ENCODE measurements at places on chromosomes 12 and 14.

- no peak for DNase-seq
Measured at GRCh38 chr14:51289169-51289568, 49.1 kb downstream of the TMX1 start.

DNA sequence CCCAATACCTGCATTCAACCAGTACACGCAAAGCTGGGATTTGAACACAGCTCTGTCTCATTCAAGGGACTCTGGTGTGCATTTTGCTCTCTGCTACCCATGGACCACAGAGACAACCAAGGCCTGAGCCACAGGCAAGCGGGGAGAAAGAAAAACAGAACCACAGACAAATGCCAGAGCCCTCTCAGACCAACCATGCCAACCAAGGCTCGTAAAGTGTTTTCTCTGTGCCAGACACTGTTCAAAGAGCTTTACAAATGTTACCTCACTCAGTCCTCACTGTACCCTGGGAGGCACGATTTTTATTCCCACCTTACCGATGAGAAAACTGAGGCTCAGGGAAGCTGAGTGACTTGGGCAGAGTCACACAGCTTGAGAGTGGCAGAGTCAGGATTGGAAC, 32.4 kb upstream of the EML1 start:
- no peak for DNase-seq

DNA sequence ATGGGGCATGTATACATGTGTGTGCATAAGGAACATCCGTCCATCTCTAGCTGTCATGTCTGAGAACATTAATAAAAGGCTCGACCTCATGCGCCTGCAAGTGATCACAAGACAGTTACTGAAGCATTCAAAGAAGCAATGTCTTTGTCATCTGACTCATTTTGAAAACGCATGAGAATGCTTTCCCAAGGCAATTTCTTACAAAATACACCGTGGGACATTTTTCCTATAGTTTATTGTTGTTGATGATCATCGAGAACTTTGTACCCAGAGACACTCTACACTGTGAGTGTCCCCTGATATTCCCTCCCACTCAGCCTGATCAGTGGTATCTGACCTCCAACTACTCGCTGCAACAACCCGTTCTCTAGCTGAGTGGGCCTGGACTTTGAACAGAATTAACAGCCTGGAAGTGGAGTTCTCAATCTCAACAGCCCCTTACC, 68.1 kb downstream of the ETV6 start:
- no peak for DNase-seq

DNA sequence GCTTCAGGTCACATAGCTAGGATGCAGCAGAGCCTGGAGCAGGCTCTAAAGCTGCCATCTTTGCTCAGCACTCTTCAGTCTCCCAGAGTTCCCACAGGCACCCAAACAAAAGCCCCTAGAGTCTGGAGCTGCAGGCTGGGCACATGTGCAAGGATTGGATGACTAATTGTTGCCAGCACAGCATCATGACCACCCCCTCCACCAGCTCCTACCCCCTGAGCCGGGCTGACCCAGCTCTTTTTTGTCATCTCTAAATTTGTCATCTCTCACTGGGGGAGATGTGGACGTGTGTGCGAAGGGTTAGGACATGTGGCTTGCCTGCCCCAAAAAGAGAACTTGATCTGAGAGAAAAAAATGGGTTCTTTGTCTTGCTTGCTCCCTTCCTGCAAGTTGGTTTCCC, 4.3 kb upstream of the MMP19 start:
- no peak for DNase-seq

GRCh38 chr12:27504507-27504906, 19.5 kb upstream of the PPFIBP1 start:
- no peak for DNase-seq

GRCh38 chr12:52692254-52692653, 11.1 kb downstream of the KRT77 start:
- DNase-seq = no peak

DNA sequence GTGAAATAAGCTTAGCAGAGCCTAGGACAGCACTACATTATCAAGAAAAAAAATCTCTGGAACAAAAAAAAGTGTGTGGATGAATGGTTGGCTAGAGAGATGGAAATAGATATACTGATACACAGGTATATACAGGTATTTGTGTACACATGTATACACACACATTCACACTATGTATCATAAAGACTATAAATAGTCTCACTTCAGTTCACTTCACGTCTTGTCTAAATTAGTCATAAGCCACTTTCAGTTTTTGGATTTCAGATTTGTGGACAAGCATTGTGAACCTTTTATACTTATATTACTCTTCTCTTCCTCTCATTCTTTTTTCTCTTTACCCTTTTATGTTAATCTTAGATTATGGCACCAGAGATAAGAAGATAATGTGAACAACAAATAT, 41.8 kb upstream of the SLC6A15 start:
- DNase-seq = no peak

- DNase-seq = no peak
Measured at GRCh38 chr14:65414961-65415589, 2.5 kb downstream of the FUT8 start.

DNA sequence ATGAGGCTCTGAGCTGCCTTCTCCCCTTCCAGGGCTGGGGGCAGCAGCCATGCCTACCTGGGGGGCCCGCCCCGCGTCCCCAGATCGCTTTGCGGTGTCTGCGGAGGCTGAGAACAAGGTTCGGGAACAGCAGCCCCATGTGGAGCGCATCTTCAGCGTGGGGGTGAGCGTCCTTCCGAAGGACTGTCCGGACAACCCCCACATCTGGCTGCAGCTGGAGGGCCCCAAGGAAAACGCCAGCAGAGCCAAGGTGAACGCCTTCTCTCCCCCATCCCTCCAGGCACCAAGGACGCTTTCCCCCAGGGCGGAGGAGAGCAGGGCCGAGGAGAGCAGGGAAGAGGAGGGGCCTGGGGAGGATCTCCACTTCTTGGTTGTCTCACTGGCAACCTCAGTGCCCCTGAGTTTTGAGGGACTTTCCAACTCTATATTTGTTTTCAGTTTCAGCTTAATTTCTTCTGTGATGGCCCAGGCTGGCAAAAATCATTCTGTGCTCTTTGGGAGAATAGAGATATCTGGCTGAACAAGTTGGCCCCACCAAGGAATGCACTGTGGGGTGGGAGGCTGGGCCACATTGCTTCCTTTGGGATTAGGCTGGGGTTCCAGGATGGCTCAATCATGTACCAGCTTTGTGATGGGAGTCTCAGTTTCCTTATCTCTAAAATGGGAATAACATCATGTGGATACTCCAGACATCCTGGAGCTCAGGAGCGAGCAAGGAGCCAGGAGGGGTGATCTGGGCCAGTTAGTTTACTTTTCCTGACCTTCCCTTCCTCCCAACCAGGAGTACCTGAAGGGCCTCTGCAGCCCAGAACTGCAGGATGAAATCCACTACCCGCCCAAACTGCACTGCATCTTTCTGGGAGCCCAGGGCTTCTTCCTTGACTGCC, 1.2 kb downstream of the KHNYN start:
- DNase-seq = no peak

- DNase-seq = no peak
Measured at GRCh38 chr14:64423987-64424386, 35.8 kb downstream of the MTHFD1 start.

Measured in NCI-H187 treated with DMSO at 0.1 percent for 48 hours (cell line).